ENCODE measurements at places on chromosomes 1 and 21. TPM values are rescaled to one million over a fixed set of nuclear protein-coding genes. Genes with fewer than 3 reads are reported as not detected.

DNA sequence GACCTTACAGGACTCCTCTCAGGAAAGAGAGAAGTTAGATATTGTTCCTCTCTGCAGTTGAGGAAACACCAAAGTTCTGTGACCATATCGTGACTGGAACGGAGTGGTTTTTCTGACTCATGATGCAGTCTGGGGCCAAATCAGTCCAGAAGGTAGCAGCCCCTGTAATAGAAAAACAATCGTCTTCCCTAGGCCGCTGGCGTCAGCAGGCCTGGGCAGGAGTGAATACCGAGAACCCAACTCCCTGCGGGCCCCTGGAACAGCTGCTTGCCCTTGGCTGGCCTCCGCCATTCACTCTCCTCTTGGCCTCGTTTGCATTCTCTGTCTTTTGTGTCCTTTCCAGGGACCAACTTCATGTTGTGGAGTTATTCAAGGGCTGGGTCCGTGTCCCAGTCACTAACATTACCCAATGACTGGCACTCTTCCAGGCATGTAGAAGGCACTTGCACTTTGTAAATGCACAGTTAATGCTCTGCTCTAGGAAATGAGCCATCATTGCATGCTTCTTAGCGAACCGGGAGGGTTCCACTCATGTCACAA is 10.9 kb upstream of the CD101 start:
- DNase-seq = no peak
- H3K27me3 ChIP-seq = no peaks in the 10 kb centered on the region
- H3K4me1 ChIP-seq = no peaks in the 10 kb centered on the region

DNA sequence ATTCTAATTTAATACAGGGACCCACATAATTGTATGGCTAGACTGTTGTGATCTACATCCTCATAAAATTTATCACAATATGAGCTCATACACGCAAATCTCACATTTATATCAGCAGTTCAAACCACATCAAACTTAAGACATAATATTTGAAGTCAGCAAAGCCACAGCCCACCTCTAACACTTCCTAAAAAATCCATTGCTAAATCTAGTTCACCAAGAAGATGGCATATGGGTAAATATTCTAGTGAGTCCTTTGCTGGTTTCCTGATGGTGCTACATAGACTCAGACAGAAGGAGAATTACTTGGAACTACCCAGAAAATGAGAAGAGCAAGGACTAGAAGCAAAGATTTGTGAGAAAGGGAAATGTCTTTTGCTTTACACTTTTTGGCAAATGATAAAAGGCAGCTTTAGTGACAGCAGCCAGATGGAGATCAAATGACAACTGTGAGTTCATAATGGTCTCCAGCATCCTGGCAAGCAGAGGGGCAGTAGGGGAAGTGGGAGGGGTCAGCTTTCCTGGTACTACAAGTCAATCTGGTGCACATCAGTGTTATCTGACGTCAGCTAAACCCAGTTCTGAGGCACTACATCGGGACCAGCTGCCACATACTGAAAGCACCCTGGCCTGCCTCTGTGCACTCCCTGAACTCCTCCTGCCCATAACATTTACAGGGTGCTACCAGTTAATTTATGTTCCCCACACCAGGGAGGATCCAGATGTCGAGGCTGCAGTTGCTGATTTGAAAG is 10.6 kb upstream of the GADD45A start:
- H3K4me3 ChIP-seq = no peak overlapping the region
- H3K27ac ChIP-seq = no peak overlapping the region
- H3K27me3 ChIP-seq = no peaks in the 10 kb centered on the region
- H3K36me3 ChIP-seq = no peaks in the 10 kb centered on the region

DNA sequence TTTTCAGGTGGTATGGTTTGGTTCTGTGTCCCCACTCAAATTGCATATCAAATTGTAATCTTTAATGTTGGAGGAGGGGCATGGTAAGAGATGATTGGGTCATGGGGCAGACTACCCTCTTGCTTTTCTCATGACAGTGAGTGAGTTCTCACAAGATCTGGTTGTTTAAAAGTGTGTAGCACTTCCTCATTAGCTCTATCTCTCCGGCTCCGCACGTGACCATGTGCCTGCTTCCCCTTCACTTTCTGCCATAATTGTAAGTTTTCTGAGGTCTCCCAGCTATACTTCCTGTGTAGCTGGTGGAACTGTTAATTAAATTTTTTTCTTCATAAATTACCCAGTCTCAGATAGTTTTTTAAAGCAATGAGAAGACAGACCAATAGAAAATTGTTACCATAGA is 843.2 kb downstream of the AMY1C start:
- no peak overlapping the region for H3K27ac ChIP-seq
- no peaks in the 10 kb centered on the region for H3K4me1 ChIP-seq
- H3K4me3 ChIP-seq = no peak overlapping the region
- H3K36me3 ChIP-seq = no peaks in the 10 kb centered on the region

DNA sequence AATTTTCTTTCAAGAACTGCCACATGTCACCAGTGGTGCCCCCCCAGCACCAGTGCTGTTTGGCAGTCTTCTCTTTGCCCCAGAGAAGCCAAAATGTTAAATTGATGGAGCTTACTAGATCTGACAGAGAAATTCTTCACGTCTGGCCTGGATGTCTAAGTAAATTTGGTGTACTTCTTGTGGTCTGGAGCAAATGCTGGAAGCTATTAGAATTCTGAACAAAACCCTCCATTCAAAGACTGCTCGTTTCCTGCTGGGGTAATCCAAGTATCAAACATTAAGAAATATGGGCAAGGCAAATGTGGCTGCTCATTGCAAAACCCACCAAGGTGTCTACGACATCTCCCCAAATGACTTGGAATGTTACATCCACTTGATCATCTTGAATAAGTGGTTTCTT is 92.3 kb downstream of the ROR1 start:
- H3K27ac ChIP-seq = no peak overlapping the region
- peaks cover 65% of the 10 kb centered on the region for H3K4me1 ChIP-seq
- H3K4me3 ChIP-seq = no peak overlapping the region
- no peak for DNase-seq
- H3K36me3 ChIP-seq = no peaks in the 10 kb centered on the region

- H3K4me3 ChIP-seq = no peak overlapping the region
- no peak overlapping the region for H3K27ac ChIP-seq
- peaks cover 24% of the 10 kb centered on the region for H3K36me3 ChIP-seq
- DNase-seq = no peak
These were observed 6.1 kb downstream of the CEPT1 start for GRCh38 chr1:111145963-111146768.

KLHL21 gene
- 82.5 TPM for total RNA-seq

TP73 gene
- total RNA-seq = 2.6 TPM

- peaks cover 14% of the 10 kb centered on the region for H3K36me3 ChIP-seq
- no peak overlapping the region for H3K27ac ChIP-seq
- no peak overlapping the region for H3K4me3 ChIP-seq
- DNase-seq = peak; percentile 32
- no peaks in the 10 kb centered on the region for H3K27me3 ChIP-seq
These were observed 70.3 kb downstream of the PIK3CD start for GRCh38 chr1:9721606-9722377.

AMIGO1 gene
- 2.7 TPM for total RNA-seq

DNA sequence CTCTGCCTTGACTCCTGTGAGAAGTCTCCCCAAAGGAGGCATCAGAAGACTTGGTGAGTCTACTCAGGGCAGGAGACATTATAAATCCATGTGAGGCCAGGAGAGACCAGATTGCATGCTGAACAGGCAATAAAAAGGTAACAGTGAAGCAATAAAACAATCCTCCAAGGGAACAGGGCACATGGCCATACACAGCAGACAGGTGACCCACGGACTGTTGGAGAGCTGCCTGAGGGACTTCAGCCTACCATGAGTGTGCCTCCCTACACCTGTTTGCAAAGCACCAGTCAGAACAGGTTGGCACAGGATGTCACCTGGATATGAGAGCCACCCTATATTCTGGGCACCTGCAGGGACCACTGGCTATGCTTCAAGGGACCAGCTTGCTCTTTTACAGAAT is 67.6 kb downstream of the MAB21L3 start:
- H3K27me3 ChIP-seq = peaks cover 17% of the 10 kb centered on the region
- H3K27ac ChIP-seq = no peak overlapping the region

DNA sequence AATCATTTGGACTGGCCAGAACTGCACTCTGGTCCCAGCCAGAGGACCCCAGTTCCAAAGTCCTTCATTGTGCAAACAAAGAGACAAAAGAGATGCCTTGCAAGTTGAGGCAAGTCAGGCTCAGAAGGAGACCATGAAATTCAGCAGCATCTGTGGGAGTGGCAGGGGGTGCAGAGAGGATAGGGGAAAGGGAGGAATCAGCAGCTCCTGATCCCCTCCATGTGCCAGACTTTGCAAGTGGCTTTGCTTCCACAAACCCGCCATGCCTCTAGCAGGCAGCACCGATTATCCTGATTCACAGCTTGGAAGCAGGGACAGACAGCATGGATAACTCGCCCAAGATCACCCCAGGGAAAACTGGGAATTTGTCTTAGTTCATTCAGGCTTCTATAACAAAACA is 2.1 kb upstream of the CAPN9 start:
- no peak overlapping the region for H3K4me3 ChIP-seq
- H3K36me3 ChIP-seq = no peaks in the 10 kb centered on the region
- H3K27ac ChIP-seq = no peak overlapping the region
- DNase-seq = no peak

DNA sequence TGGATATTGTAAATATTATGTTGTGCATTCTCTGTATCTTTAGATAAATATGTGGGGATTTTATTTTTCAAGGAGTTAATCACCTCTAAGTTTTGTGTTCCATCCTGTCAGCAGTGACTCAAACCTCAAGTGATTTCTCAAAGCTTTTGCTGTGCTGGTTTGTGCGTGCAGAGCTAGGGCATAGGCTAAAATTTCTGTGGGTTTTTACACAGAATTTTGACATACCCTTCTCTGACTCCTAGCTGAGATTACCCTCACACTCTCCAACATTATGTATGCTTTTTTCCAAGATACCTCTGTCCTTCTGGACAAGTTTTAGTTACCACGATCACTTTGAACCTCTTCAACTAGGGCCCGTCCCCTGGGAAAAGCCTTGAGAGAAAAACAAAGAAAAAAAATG is 384.9 kb downstream of the NCAM2 start:
- H3K27me3 ChIP-seq = no peaks in the 10 kb centered on the region
- H3K4me1 ChIP-seq = no peaks in the 10 kb centered on the region
- no peaks in the 10 kb centered on the region for H3K36me3 ChIP-seq
- no peak for DNase-seq
- 0 out of 2 replicates have a peak overlapping the region, but pooled peaks have one; percentile 7 for H3K4me3 ChIP-seq

BSND gene
- total RNA-seq = not detected

DNA sequence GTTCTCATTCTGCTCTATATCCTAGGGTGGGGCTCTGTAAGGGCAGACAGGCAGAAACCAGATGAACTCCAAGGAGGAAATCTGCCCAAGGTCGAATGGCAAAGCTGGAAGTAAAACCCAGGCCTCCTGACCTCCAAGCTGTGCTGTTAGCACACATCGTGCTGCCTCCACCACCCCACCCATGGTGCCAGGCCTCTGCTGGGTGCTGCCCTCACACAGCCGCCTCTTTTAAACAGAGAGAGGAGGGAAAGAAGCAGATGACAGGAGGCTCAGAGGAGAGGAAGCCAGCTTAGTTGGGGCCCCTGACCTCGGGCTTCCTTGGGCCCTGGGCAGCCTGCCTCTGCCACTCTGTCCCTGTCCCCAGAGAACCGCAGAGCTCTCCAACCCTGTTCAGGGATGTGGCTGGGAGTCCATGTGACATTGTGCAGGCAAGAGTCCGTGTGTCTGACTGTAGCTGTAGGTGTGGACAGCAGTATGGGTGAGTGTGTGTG is 1.1 kb downstream of the SYNC start:
- peaks cover 18% of the 10 kb centered on the region for H3K4me1 ChIP-seq
- no peaks in the 10 kb centered on the region for H3K27me3 ChIP-seq
- DNase-seq = no peak
- H3K4me3 ChIP-seq = peak overlapping the region; percentile 92
- H3K36me3 ChIP-seq = no peaks in the 10 kb centered on the region
- H3K27ac ChIP-seq = no peak overlapping the region

DNA sequence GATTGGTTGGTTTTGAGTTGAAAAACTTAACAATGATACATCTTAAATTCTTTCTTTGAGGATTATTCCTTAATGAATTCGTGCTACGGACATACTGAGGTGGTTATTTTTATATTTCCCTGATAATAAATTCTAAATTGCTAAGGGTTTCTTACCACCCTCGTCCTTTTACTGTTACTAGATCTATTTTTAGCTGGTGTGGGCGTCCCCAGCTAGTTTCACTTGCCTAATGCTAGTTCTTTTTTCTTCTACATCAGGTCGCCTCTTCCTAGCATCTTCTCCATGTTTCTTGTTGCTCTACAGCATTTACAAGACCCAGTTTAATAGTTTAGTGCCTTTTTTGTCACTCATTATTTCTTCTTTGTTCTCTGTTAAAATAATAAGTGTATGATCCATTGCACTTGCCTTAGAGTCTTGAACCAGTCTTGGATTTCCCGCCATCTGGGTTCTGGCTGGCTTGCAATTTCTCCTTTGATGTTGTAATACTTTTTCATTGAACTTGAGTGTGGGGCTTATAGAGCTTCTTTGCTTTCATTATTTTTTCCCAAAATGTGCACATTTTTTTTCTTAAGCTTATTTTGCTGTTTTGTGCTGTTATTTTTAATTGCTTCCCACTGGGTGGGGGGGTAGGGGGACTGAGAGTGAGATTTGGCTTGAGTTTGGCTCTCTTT is 677 bp upstream of the HSD11B1 start:
- H3K4me3 ChIP-seq = no peak overlapping the region
- no peak for DNase-seq
- peaks cover 12% of the 10 kb centered on the region for H3K4me1 ChIP-seq
- H3K27me3 ChIP-seq = no peaks in the 10 kb centered on the region
- no peak overlapping the region for H3K27ac ChIP-seq

Measured in PC-3 (cell line).